ENCODE measurements at places on chromosomes 11 and 22.

- DNase-seq = no peak
Observed at GRCh38 chr11:101516546-101516945, 67.3 kb downstream of the TRPC6 start.

GRCh38 chr11:57167125-57167846 is 14.5 kb upstream of the LRRC55 start:
- no peak for DNase-seq

DNA sequence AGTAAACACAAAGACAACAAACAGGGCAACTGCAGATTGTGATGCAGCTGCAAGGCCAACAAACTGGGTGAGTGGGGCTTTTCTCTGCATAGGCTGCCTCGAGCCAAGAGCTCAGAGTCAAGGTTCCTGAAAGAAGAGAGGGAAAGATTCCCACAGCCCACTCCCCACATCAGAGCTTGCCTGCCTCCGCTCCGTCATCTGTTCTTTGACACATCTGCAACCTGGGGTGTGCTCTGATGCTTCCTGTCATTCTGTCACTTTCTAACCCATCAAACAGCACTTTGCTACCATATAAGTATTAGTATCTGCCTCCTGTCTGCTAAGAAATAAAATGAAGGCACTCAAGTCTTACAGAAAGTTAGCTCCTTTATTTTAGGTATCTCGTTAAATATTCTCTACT is 46.9 kb downstream of the C22orf31 start:
- DNase-seq = no peak

- peak; percentile 52 for DNase-seq
Observed at GRCh38 chr11:32706985-32707741, 87.3 kb downstream of the CCDC73 start.

DNA sequence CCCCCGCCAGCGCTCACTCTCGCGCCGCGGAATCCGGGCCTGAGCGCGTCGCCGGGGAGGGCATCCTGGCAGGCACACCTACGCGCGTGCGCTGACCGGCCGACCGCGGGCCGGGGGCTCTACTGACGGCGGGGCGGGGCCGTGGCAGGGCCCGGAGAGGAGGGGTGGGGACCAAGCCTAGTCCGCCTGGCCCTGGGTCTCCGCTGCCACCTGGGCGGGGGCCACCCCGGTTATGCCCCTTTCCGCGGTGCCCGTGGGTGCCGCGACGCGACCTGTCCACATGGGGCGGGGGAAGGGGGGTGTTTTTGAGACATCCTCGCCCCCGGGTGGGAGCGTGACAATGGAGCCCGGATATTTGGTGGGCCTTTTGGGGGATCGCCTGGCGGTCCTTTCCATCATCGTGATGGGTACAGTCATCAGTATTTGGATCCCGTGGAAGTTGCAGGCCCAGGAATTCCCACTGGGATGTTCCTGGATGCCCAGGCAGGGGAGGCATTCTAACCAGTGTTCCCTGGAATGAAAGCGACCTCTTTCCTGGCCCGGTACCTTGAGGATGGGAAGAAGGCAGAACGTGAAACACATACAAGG is 2.2 kb downstream of the NCAM1 start:
- DNase-seq = no peak

GRCh38 chr22:28222571-28222970 is 303.5 kb upstream of the PITPNB start:
- DNase-seq = no peak

- DNase-seq = no peak
Observed at GRCh38 chr11:58204042-58204441, at the start of gene OR1S2. OR1S2 (minus strand) TSS chr11:58204142; CDS start chr11:58204142, 0 bp downstream.

GRCh38 chr11:44775985-44776446 is 49.3 kb downstream of the TSPAN18 start:
- DNase-seq = no peak

DNA sequence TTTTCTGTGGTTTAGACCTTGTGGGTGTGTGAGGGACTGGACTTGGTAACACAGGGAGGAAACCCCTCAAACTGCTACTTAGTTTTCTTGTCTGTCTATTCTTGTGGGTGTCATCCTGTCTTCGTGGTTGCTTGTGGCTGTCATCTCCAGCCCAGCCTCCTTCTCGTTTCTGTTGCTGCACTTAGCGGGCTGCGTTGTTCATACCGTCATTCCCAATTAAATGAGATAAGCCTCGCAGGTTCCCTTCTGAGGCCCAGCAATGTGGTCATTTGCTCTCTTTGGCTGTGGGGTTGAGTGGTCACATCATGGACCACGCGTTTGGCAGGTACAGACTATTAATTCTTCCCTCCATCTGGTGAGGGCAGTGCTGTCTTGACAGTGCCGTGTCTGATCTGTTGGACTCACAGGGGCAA is 18.8 kb downstream of the PANX1 start:
- DNase-seq = no peak

DNA sequence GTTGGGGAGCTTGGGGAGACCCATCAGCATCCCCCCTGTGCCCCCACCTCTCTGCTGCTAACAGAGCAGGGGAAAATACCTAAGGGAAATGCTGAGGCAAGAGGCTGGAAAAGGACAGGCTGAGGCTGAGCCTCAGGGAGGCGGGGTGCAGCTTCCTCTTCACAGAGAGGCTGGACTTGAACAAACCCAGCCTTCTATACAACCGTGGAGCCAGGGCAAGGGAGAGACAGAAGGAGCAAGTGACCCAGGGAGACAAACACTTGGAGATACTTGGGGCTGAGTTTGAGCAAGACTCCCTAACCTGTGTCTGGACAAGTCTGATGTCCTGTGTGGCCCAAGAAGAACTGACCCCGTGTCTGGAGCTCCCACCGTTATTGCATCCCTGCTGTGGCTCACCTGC is at the start of gene SLCO2B1:
TSS of gene SLCO2B1 (plus strand) at position 229 of the 400 bp plus-strand sequence. CDS start 275 bp downstream, outside the sequence.
- DNase-seq = no peak

DNA sequence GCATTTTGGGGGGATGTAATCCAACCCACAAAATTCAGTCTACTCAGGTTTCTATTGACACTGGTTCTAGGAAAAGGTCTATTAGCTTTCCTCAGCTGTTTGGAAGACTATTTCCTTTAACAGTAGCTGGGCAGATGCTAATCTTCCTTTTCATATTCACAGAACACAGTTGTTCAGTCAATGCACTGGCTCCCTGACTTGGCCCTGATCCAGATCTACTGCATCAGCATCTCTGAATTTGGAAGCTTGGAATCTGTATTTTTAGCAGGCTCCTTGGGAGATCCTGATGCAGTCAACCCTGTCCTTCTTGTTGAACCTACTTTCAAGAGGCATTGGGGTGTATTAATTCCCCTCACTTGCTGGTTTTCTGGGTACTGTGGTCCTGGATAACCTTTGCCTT is 6.3 kb downstream of the HTATIP2 start:
- no peak for DNase-seq

DNA sequence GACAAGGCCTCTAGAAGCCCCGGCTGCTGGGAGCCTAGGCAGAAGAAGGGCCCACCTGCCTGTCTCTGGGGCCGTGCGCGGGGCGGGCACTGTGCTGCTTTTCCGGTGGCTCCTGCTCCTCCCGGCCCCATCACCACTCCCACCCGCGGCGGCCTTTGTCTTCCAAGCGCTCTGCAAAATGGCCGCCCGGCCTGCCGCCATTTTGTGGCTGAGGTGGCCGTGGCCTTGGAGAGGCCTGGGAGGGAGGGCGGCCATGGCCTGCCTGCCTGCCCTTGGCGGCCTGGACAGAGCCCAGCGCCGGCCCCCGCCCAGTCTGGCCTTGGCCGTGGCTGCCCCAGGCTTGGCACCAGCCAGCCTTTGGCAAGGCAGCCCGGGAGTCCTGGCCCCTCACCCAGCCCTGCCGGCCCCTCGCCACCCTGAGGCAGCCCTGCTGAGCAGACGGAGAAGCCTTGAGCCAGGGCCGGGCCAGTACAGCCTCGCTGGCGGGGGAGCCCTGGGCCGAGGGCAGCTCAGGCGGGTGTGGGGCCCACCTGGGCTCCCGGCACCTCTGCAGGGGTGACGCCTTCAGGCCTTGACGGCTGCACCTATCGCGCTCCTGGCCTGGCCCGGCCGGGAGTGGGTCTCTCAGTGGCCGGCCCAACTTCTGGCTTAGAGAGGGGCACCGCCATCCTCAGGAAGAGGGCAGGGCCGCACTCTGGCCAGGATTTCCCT is 46.0 kb upstream of the PPARA start:
- no peak for DNase-seq

- DNase-seq = no peak
Observed at GRCh38 chr11:121587182-121587581, 134.4 kb upstream of the SORL1-AS1 start.

GRCh38 chr11:36738292-36738861 is 140.3 kb upstream of the RAG2 start:
- no peak for DNase-seq

- DNase-seq = no peak
Observed at GRCh38 chr11:19790831-19791552, 78.4 kb downstream of the NAV2 start.

- DNase-seq = peak; percentile 68
Observed at GRCh38 chr11:106988151-106989077, 29.9 kb downstream of the GUCY1A2 start.

DNA sequence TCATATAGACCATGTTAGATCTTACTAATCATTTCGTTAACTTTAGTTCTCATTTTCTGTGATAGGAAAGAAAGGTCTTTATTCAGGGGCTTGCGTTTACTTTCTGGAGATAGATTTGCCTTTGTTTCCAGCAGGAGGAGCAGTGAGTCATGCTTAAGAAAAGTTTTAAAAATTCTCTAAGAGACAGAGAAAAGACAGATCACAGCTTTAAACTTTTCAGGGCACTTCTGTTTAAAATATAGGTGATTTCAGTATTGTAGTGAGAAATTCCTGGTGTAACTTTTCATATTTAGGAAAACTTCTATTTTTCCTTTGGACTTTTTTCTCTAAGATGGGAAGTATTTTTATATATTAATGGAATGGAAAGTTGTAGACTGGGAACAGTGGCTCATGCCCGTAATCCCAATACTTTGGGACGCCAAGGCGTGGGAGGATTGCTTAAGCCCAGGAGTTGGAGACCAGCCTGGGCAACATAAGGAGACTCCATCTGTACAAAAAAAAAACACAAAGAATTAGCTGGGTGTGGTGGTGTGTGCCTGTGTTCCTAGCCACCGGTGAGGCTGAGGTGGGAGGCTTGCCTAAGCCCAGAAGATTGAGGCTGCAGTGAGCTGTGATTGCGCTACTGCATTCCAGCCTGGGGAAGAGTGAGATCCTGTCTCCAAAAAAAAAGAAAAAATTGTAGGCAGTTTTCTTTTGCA is 60.3 kb downstream of the ATXN10 start:
- DNase-seq = peak; percentile 70

- DNase-seq = peak; percentile 19
Observed at GRCh38 chr22:19943082-19944026, 1.7 kb upstream of the TXNRD2 start.

DNA sequence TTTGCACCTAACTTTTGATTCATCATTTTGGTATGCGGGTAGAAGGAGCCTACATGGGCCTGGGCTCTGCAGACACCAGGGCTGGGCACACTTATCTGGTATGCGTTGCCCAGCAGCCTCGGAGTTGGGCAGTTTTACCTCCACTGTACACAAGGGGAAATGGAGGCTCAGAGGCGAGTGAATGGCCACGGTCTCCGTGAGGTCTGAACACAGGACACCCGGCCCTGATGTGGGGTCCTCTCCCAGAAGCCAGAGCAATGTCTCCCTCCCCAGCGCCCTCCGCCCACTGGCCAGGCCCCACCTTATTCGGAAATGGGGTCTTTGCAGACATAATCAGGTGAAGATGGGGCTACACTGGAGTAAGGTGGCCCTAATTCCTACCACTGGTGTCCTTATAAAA is 43.7 kb downstream of the OSBPL5 start:
- peak; percentile 27 for DNase-seq

- DNase-seq = no peak
Observed at GRCh38 chr11:19738124-19738523, 25.5 kb downstream of the NAV2 start.

DNA sequence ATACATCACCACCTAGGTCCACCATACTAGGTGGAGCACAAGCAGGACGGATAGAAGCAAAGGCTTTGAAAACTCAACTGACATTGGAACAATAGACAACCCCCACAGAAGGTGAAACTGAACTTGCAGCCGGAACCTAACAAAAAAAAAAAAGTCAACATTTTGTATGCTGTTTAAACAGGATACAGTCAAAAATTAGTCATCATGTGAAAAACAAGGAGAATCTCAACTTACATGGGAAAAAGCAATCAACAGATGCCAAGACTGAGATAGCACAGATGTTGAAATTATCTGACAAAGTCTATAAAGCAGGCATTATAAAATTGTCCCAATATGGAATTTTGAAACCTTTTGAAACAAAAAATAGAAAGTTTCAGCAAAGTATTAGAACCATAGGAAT is 123.8 kb downstream of the RAB38 start:
- DNase-seq = no peak

- no peak for DNase-seq
Observed at GRCh38 chr22:46827136-46827780, 64.8 kb downstream of the TBC1D22A start.

DNA sequence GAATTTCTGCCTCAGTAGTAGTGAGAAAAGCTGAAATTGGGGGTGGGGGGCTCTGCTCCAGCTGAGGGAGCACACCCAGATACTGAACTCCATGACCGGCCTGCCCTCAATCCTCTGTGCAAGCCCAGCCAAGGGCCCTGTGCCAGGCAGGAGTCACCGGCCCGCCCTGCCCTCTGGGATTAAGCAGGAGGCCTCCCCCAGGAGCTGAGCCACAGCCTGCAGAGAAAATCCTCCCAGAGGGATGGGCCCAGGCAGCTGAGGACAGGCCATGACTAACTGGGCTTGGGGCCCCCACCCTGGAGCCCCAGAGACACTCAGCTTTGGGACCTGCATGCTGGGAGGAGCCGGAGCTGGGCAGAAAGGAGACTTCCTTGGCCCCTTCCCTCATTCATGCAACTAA is 48.8 kb downstream of the MN1 start:
- peak; percentile 54 for DNase-seq

DNA sequence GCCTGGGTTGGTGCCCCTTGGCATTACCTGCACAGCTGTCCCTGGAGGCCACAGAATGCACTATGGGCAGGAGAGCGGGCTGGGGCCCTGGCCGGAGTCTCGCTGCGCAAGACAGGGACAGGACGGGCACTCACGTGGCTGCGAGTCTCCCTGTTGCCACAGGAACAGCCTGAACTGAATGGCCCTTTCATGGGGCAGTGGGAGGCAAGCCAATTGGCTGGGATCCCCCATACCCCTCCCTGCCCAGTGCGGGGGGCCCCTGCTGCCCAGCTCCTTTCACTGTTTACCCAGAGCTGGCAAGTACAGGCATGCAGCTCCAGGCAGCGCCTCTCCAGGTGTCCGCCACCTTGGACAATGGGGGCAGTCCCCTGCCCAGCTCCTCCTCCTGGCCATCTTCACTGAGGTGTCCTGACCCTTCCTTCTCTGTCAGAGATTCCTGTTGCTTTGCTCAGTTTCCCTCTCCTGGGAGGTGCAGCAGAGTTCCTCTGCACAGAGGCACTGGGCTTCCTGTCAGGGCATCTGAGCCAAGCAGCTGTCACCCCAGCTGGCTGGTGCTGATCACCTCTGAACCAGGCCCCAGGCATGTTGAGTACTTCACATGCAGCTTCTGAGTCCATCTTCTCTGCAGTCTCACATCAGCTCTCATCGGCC is 5.2 kb downstream of the USP2 start:
- DNase-seq = no peak

- DNase-seq = no peak
Observed at GRCh38 chr11:44878711-44879110, 72.0 kb downstream of the TP53I11 start.
